Jurkat, Clone E6-1 (cell line): ENCODE measurements at places on chromosomes 2 and 18.

GRCh38 chr2:68837164-68837860 is 33.9 kb downstream of the BMP10 start:
- DNase-seq: peak; percentile 76

DNA sequence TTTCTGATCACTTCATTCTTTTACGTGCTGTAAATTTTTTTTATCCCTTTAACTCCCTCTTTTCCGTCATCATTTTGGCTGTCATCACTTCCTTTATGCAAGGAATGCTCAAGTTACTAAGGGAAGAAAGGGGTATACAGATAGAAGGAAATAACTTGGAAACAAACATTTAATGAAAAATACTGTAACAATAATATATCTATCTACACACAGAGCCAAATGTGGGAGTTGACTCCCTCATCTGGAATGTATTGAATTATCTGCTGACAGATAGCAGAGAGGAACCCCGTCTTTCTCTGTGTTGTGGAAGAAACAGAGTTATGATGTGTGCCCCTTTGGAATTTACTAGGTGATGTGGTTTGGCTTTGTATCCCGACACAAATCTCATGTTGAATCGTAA is 182.5 kb upstream of the NXPH2 start:
- DNase-seq: no peak

DNA sequence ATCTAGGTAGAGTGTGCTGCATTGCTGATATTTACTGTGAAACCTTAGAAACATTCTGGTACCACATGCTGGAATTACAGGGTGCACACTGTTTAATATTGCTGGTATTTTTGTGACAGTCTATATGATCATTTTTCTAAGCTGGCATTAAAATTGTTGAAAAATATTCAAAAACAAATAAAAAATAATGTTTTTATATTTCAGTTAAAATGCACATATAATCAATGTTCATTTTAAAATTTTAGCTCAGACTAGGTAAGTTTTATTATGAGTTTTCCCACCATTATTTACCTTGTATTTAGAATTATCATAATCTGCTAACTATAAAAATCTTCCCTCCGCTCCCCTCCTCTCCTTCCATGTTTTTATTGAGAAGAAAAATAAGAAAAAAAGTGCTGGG is 283.9 kb upstream of the EPC2 start:
- no peak for DNase-seq

DNA sequence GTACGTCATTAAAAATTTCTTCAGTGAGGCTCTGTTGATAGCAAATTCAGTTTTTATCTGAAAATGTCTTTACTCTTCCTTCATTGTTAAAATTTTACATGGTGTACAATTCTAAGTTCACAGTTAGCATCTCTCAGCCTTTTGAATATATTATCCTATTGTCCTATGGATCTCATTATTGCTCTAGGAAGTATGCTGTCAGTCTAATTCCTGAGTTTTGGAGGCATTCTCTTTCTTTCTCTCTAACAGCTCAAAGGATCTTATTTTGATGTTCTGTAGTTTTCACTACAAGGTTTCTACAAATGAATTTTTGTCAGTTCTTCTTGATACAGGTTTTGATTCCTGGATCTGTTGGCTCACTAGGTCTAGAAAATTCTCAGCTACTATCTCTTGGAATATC is 2.9 kb upstream of the ACMSD start:
- no peak for DNase-seq

DNA sequence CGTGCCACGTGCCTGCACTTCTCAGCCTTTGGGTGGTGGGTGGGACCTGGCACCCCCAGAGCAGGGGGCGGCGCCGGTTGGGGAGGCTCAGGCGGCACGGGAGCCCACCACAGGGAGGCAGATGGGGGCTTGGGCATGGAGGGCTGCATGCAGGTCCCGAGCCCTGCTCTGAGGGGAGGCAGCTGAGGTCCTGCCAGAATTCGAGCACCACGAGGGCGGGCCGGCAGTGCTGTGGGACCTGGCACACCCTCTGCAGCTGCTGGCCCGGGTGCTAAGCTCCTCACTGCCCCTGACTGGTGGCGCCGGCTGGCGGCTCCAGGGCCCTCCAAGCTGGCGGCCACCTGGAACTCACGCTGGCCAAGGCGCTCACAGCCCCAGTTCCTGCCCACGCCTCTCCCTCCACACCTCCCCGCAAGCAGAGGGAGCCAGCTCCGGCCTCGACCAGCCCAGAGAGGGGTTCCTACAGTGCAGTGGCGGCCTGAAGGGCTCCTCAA is 1176.8 kb upstream of the GYPC start:
- no peak for DNase-seq

DNA sequence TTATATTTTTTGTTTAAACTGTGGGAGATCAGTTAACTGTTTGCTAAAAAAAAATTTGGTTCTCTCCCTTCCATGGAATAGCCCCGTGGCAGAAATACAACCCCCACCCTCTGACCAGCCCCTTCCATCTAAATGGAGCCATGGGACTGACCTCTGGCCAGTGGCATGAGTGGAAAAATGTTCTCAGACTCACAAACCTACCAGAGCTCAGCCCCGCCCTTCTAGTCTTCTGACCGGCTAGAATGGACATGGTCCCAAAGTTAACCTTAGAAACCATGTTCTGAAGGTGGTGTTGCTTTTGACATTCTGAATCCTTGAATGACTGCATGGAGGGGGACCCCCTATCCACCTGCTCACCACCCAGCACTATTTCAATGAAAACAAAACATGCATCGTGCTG is 1.3 kb upstream of the CHRNA1 start:
- no peak for DNase-seq

DNA sequence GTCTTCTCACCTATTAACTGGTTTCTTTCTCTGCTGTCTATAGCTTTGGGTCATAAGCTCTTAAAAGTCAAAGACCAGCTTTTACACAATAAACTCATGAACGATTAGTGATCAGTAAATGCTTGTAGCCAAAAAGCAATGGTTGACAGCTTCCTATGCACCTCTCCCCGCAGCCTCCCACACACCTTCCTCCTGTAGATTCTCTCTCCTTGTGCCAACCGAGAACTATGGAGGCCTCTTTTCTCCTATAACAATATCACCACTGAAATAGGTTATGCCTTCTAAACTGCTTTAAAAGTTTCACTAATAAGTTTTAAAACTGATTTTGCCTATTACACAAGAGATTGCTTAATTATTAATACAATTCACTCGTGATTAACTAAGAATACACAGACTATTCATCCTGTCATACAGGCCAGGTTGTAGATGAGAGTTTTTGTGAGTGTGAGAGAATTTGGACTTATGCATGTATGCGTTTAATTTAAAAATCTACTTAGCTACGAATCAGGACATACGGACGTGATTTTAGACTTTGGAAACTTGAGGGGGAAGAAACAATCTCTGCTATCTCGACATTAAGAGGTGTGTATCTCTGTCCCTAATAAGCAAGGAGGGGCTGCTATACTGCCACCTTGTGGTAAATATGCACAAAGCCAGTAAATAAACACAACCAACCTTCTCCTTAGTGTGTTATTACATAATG is 229.1 kb upstream of the RBBP8 start:
- peak; percentile 40 for DNase-seq

GRCh38 chr18:11029021-11029420 is 120.3 kb downstream of the PIEZO2 start:
- no peak for DNase-seq
